Activated CD8-positive, alpha-beta T cell treated with anti-CD3 and anti-CD28 coated beads for 36 hours (primary cell): ENCODE measurements at places on chromosomes 13 and 19. TPM values are rescaled to one million over a fixed set of nuclear protein-coding genes. Genes with fewer than 3 reads are reported as not detected.

B3GNT3 gene
- total RNA-seq = not detected

KIR2DL1 gene
- not detected for total RNA-seq

DNA sequence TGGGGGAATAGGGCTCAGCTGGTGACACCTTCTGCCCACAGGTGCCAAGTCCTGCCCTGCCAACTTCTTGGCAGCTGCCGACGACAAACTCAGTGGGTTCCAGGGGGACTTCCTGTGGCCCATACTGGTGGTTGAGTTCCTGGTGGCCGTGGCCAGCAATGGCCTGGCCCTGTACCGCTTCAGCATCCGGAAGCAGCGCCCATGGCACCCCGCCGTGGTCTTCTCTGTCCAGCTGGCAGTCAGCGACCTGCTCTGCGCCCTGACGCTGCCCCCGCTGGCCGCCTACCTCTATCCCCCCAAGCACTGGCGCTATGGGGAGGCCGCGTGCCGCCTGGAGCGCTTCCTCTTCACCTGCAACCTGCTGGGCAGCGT, 2.1 kb downstream of the P2RY11 start:
- H3K4me3 ChIP-seq = peak overlapping the region; percentile 15
- peaks cover 72% of the 10 kb centered on the region for H3K36me3 ChIP-seq
- DNase-seq = peak; percentile 31
- H3K27me3 ChIP-seq = no peaks in the 10 kb centered on the region

- H3K4me1 ChIP-seq = no peaks in the 10 kb centered on the region
- H3K36me3 ChIP-seq = no peaks in the 10 kb centered on the region
- no peak overlapping the region for H3K27ac ChIP-seq
Observed at GRCh38 chr19:28153123-28153522, 1059.8 kb downstream of the UQCRFS1 start.

DNA sequence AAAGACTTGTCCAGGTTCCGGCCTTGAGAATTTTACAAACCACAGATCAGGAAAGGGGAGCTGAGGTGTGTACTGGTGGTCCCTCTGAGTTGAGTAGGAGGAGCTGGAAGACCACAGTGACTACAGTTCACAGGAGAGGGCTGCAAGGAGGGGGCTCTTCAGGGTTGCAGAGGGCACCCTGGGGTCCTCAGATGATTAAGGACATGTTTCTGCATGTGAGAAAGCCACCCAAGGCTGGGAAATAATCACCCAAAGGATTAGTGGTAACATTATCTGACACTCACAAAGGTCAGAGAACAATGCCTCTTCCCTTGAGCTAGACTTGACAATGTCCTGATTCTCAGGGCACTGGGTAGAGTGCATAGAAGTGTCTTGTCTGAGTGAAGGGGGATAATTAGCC, 540.4 kb downstream of the IRS2 start:
- no peaks in the 10 kb centered on the region for H3K4me1 ChIP-seq
- H3K4me3 ChIP-seq = no peak overlapping the region
- H3K27ac ChIP-seq = no peak overlapping the region
- no peaks in the 10 kb centered on the region for H3K36me3 ChIP-seq
- H3K27me3 ChIP-seq = peaks cover 1% of the 10 kb centered on the region

DNA sequence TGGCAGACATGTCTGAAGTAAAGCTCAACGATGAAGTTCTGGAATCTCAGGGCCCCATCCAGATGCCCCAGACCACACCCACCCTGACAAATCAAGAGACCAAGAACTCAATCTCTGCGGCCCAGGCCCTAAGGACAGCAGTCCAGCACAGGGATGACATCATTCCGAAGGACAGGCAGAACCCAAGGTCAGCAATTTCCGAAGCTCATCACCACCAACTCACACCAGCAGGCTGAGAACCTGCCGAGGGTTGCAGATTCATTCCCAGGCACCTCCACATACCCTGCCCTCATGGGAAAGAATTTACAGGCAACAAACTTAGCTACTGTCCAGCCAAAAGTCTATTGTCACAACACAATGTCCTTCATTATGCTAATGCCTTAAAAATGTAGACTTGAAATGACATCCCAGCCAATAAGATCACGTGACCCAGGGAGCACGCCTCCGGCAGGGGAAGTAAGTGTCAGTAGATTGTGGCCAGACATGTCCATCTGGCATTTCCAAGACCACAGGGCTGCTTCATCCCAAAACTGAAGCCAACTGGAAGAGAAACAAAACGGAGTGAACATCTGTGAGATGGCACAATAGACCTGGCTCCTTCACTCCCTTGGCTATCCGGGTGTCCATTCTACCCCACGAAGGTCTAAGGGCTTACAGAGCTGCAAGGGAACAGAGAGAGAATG, 98.8 kb downstream of the CRYL1 start:
- peaks cover 40% of the 10 kb centered on the region for H3K4me1 ChIP-seq
- H3K27ac ChIP-seq = no peak overlapping the region
- H3K27me3 ChIP-seq = no peaks in the 10 kb centered on the region
- H3K4me3 ChIP-seq = no peak overlapping the region

DNA sequence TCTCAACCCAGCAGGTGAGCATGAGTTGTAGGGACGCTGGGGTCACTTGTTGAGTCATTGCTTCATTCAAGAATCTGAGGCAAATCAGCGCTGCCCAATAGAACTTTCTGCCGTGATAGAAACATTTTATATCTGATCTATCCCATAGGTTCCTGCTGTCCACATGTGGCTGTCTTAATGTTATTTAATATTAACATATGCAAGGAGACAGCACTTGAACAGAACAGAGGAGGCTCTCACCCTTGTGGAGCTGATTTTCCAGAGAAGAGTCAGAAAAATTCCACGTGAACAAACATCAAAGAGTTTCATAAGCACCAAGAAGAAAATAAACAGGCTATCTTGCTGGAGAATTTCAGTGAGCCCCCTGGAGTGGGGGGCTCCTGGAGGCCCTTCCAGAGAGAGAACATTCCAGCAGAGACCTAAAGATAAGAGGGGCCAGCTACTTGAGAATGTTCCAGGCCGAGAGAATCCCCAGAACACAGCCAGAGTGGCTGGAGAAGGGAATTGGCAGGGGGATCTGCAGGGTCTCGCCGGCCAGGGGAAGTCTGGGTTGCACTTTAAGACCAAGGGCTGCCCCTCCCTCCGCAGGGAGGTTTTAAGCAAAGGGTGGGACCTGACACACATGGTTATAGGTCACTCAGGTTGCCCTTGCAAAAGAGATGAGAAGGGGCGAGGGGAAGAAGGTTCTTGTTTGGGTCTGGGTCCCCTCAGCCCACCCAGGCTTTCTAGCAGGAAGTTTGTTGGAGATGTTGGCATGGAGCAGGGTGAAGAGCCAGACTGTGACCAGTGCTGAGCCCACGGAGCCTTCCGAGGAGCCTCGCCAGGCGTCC, 135.7 kb downstream of the CRYL1 start:
- no peak overlapping the region for H3K4me3 ChIP-seq
- no peak overlapping the region for H3K27ac ChIP-seq
- DNase-seq = no peak

DNA sequence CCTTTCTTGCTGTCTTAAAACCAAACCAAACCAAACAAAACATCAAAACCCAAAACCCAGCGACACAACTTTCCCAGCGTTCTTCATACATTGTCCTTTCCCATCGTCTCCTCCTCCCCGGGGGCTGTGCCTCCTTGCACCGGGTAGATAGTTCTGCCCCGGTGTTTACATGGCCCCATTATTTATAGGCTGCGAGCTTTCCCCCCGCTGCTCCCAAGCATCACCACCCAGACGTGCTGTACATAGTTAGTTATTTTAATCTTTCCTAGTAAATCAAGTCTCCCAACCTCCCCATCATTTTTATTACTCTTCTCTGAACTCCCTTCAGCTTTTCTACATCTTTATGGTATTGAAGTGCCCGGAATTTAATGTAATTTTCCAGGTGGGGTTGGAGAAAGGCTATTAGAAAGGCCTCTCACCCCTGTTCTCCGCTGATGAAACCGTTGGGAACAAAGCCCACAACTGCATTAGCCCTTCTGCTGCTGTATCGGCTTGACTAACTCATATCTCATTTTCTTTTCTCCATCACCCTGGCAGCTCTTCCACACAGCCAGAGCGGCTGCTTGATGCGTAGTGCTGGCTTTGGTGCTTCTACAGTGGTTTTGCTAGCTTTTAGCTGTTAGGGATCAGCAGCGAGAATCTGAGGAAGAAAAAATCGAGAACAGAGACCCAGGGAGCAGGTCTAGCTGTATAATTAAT, 53.1 kb downstream of the FGF9 start:
- H3K27ac ChIP-seq = no peak overlapping the region
- H3K4me3 ChIP-seq = no peak overlapping the region
- H3K4me1 ChIP-seq = peaks cover 2% of the 10 kb centered on the region
- peaks cover 2% of the 10 kb centered on the region for H3K36me3 ChIP-seq
- H3K27me3 ChIP-seq = peaks cover 7% of the 10 kb centered on the region
- no peak for DNase-seq
